DND-41 (cell line): ENCODE measurements at places on chromosomes 6 and 20.

GRCh38 chr6:81763968-81764367 is 11.5 kb upstream of the TENT5A start:
- DNase-seq: no peak

DNA sequence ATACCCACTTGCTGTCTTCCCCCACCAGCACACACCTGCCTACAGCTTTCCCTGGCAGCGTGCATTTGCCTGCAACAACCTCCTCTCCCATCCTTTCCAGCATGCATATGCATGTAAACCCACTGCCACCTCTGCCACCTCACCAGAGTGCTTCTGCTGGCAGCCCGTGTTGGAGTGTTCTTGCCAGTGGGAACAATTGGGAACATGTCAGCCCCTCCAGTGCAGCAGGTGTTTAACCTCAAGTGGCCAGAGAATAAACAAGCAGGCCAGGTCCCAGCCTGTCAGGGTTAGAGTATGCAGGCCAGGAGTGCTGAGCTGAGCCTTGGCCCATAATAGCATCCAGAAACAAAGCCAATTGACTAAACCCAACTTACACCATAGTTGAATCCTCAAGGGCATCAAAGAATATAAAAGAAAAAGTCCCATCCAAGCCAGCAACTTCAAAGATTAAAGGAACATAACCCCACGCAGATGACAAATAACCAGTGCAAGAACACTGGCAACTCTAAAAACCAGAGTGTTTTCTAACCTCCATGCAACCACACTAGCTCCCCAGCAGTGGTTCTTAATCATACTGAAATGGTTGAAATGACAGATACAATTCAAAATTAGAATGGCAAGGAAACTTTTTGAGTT is 1212.1 kb upstream of the CITED2 start:
- DNase-seq: no peak

DNA sequence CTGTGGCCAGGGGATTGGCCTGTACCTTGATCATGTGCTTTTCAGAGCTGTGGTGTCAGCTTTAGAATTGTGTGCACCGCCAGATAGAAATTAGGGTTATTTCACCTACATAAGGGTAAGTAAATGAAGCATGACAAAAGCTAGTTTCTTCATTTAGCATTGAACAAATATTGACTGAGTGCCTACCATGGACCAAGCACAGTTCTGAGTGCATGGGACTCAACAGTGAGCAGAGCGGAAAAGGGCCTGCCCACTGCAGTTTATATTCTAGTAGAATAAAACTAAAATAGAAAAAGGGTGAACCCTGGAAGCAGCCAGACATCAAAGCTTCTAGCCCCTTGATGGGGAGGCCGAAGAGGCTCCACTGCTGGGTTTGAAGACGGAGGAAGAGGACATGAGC is 25.6 kb downstream of the ECT2L start:
- DNase-seq: no peak

- no peak for DNase-seq
Observed at GRCh38 chr6:100763617-100764241, 117.4 kb downstream of the ASCC3 start.

- no peak for DNase-seq
Observed at GRCh38 chr6:32179766-32180405, 1.7 kb downstream of the RNF5 start.
